Lung (tissue), 17 donors: ENCODE measurements at places on chromosomes 3 and 15. TPM values are rescaled to one million over a fixed set of nuclear protein-coding genes. Genes with fewer than 3 reads are reported as not detected.

Gene PDZRN3
- 36.4 TPM for total RNA-seq

GRCh38 chr3:50607271-50608091 lies 4.1 kb downstream of the CISH start:
- no peak overlapping the region for H3K4me3 ChIP-seq
- H3K27me3 ChIP-seq, result no peaks in the 10 kb centered on the region
- peaks cover 14% of the 10 kb centered on the region for H3K4me1 ChIP-seq
- H3K36me3 ChIP-seq, result peaks cover 35% of the 10 kb centered on the region

DNA sequence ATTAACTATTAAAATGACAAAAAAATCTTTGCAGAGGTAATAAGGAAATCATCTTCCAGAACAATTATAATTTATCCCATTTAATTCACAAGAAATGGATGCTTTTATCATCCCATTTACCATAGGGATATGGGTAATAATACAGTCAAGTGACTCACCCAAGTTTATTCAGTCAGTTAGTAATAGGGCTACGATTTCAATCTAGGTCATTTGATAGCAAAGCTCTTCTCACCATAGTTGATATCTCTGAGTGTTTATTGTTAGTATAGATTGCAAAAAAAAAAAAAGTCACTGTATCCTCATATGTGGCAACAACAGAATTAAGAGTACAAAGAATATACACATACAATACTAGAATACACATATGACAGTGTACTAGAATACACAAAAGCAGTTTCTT lies 797.1 kb downstream of the ROBO1 start:
- H3K27me3 ChIP-seq, result no peaks in the 10 kb centered on the region
- no peaks in the 10 kb centered on the region for H3K4me1 ChIP-seq
- no peak overlapping the region for H3K4me3 ChIP-seq
- H3K27ac ChIP-seq, result no peak overlapping the region
- DNase-seq, result no peak

- no peak overlapping the region for H3K27ac ChIP-seq
- H3K4me1 ChIP-seq, result no peaks in the 10 kb centered on the region
- no peaks in the 10 kb centered on the region for H3K36me3 ChIP-seq
- H3K4me3 ChIP-seq, result no peak overlapping the region
- H3K27me3 ChIP-seq, result no peaks in the 10 kb centered on the region
Observed at GRCh38 chr3:39275963-39276593, 3.8 kb downstream of the CX3CR1 start.

GRCh38 chr3:146077181-146077580 lies 83.8 kb downstream of the PLOD2 start:
- H3K4me1 ChIP-seq, result no peaks in the 10 kb centered on the region
- DNase-seq, result no peak
- no peak overlapping the region for H3K4me3 ChIP-seq
- no peak overlapping the region for H3K27ac ChIP-seq
